Stimulated activated CD4-positive, alpha-beta T cell treated with anti-CD3 and anti-CD28 coated beads, Interleukin-2, amount 100 ng/mL, for 24 hours (primary cell): ENCODE measurements at places on chromosomes 13 and 19.

DNA sequence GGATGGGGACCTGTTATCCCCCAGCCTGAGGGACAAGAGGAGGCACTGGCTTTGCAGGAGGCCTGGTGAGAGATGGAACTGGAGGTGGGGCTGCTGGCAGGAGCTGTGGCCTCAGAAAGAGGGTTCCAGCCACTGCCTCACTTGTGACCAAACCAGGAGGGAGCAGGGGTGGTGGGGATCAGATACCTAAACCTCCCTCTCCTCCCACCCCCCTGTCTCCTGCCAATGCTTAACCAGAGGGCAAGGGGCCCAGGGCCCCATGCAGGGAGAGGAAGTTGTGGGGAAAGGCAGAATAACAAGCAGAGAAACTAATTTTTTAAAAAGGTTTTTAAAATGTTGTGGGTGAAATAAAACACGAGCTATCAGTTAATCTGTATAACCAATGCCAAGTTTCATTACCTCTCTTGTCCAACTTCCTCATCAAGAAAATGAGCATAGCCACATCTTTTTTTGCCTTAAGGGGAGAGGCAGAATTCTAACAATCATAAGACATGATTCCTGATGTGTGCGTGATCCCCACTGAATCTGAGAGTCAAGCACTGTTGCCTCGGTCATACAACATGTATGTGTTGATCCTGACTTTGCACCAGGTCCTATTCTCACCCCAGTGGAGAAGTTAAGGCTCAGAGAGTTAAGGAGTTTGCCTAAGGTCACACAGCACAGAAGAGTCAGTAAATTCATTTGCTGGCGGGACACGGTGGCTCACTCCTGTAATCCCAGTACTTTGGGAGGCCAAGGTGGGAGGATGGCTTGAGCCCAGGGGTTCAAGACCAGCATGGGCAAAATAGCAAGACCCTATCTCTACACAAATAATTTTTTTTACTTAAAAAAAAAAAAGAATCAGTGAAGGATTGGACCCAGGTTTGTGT lies 12.9 kb downstream of the FXYD5 start:
- no peak for DNase-seq

DNA sequence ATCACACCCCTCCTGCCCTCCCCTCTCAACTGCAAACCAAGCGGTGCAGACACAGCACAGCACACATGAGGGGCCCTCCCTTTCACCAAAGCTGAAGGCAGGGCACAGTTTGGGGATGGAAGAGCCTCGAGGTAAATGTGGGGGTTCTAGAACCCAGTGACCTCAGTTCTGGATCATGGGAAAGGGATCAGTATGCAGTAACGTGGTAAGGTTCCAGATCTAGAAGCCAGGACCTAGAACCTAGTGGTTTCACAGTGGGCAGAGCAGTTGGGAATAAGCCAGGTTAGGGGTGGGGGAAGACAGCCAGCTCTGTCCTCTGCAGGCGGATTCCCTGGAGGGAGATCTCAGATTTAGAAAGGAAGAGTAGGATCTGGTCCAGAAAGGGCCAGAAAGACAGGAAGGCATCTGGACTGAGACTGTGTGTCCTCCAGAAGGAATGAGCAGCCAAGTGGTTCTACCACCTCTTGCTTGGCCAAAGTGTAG lies 3.1 kb downstream of the FTL start:
- DNase-seq: no peak

- no peak for DNase-seq
Measured at GRCh38 chr19:33458807-33459206, 62.8 kb downstream of the PEPD start.

- DNase-seq: no peak
Measured at GRCh38 chr19:5652261-5652660, 28.1 kb downstream of the MICOS13 start.

DNA sequence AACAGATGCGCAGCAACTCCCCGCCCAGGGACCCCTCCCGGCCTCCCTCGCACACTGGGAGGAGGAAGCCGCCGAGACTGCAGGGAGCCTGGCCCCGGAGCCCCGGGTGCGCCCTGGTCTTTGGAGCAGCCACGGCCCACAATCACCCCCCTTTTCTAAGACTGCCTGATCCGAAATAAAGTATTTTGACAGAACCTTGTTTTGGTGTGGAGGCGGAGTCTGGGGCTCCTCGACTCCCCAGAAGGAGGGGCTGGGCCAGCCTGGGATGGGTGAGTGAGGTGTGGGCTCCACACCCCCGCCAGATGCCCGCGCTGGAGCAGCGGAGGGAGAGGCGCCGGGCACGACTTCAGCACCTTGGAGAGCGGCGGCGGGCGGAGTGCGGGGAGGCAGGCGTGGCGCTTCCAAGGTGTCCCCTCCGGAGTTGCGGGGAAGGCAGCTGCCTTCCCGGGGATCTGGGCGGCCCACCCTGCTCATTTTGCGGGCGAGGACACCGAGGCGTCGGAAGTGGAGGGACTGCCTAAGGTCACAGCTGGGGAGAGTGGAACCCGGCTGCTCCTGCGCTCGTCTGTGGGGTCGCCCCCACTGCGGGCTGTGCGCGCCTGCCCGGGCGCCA lies 9.4 kb downstream of the SIRT6 start:
- DNase-seq: peak; percentile 77

GRCh38 chr19:1745589-1746031 lies 7.7 kb upstream of the ONECUT3 start:
- no peak for DNase-seq

DNA sequence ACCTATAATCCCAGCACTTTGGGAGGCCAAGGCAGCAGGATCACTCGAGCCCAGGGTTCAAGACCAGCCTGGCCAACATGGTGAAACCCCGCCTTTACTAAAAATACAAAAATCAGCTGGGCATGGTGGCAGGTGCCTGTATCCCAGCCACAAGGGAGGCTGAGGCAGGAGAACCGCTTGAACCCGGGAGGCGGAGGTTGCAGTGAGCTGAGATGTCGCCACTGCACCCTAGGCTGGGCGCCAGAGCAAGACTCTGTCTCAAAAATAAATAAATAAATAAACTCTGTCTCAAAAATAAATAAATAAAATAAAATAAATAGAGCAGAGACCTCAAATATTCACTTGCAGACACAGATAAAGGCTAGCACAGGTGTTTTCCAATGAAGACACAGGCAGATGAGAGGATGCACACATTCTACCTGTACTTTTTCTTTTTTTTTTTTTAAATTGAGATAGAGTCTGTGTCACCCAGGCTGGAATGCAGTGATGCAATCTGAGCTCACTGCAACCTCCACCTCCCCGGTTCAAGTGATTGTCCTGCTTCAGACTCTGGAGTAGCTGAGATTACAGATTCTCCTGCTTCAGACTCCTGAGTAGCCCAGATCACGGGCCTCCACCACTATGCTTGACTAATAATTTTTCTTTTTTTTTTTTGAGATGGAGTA lies 2.7 kb upstream of the RPS16 start:
- DNase-seq: no peak

DNA sequence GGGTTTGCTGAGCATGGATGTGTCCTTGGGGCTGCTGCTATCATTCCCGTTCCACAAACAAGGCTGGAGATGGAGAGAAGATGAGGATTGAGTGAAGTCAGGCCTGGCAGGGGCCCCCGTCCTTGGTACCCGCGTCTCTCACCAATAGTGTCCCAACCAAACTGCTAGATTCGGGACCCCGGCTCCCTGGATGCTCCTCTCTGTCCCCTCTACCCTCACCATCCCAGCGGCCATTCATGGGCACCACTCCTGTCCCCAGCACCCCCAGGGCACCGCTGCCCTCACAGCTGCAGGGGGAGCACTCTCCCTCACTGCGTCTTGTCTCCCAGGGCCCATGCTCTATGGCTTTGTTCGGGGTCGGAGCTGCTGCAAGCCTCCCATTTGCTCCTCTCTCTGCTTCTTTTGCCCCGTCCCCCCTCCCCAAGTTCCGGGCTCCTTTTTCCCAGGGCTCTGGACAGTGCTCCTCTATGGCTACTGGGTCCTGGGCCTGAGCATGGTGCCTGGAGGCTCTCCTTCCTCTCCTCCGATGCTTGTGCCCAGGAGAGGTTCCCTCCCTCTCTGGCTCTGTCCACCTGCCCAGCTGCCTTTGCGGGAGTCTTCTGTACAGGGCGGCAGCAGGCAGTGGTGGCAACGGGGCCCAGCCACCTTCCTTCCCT lies 219.5 kb downstream of the TEX29 start:
- no peak for DNase-seq

GRCh38 chr13:48643159-48643558 lies 10.6 kb upstream of the CYSLTR2 start:
- no peak for DNase-seq

- DNase-seq: no peak
Measured at GRCh38 chr13:66216728-66217127, 1013.4 kb downstream of the PCDH9 start.

- no peak for DNase-seq
Measured at GRCh38 chr13:43652760-43653159, 134.0 kb downstream of the ENOX1 start.

DNA sequence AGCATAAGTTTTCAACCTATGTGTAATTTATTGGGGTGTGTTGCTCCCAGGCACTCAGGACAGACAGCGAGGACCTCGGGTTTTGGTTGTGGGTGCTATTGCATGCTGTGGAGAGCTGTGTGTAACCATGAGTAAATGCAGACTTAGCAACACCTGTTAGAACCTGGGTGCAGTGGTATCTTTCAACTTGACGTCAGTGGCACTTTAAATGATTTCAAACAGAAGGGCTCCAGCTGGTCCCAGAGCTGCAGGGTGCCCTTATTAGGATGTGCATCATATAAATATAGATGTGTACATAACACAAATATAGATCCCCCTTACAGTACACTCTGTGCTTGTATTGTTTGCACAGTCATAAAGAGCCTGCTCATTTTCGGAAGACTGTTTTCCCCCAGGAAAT lies 228.3 kb upstream of the IRS2 start:
- DNase-seq: no peak

GRCh38 chr13:88800505-88800904 lies 1129.3 kb downstream of the SLITRK5 start:
- no peak for DNase-seq

DNA sequence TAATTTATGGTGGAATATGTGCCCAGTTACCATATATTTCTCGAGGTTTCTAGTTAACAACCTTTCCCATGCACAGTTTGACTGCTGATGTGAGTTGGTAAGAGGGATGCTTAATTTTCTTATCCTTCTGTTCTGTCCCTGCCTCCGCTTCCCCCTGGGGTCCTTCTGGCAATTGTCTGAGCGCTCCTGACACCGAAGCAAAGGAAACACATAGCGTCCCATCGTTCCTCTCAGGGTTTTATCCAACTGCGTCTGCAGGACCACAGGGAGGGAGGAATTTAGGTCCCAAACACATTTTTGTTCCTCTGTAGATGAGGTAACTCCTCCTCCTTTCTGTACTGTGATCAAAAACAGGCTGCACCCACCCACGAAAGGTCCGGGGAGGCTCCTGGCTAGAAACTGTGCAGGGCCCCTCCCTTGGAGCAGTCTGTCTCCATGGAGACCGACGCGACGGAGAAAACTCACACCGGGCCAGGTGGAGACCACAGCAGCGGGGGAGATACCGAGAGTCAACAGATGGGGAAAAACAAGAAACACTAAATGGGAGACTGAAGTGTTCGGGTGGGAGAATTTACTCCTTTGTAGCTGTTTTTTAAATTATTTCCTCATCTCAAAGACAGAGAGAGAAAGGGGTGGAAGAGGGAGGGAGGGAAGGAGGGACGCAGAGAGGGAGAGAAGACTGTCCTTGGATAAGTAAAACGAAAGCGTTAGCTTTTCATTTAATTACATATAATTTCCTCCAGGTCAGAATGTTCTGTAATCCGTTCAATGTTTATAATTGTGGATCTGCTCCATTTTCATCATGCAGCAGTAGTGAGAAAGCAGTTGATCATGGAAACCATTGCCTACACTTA lies 191.8 kb upstream of the NBEA start:
- no peak for DNase-seq

DNA sequence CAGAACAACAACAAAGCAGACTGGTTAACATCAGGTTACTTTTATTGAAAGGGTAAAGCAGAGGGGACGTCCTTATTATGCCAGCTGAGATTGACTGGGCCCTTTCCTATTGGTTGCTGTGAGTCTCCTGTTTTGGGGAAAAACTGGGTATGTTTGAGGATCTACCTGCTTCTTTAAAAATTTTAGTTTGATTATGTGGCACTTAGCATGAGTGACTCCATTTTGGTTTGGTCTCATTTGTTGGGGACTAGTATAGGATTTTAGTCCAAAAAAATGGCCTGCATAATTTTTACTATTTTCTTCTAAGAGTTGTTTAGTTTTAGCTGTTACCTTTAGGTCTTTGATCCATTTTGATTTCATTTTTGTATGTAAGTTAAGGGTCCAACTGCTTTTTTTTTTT lies 14.4 kb downstream of the ZNF627 start:
- no peak for DNase-seq

GRCh38 chr13:19268331-19268730 lies 86.7 kb upstream of the TUBA3C start:
- DNase-seq: no peak

DNA sequence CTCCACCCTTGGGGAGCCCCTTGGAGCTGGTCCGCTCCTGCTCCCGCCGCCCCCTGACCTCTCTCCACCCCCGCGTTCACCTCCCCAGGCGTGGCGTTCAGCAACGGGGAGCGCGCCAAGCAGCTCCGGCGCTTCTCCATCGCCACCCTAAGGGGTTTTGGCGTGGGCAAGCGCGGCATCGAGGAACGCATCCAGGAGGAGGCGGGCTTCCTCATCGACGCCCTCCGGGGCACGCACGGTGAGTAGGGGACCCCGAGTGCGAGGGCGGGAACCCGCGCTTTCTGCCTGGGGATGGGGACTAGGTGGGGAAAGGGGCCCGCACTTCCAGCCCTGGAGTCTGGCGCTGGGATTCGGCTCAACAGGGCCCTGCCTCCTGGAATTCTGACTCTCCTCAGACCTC lies 1.7 kb downstream of the CYP2A13 start:
- DNase-seq: no peak

- DNase-seq: no peak
Measured at GRCh38 chr13:27133889-27134288, 37.7 kb downstream of the USP12 start.

- no peak for DNase-seq
Measured at GRCh38 chr19:44498988-44499387, 1.3 kb downstream of the ZNF180 start.

DNA sequence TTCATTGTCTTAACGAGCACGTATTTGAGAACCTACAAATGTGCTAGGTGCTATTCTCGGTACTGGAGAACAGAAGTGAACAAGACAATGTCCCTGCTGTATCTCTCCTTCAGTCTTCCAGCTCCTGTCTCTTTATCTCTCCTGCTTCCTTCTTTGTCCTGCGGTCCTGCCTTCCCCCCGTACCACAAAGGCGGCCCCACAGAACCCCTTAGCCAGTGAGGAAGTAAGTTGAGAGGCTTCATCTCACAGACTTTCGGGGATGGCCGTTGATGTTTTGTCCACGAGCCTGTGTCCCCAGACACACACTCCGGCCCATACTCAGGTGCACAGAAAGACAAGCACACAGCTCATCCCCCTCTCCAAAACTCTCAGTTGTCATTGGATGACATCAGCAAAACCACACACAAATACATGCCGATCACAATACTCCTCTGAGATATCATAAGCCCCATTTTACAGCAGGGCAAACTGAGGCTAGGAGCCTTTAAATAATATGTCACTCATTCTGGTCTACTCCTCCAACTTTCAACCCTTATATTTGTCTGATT lies 507 bp upstream of the SWSAP1 start:
- DNase-seq: no peak

DNA sequence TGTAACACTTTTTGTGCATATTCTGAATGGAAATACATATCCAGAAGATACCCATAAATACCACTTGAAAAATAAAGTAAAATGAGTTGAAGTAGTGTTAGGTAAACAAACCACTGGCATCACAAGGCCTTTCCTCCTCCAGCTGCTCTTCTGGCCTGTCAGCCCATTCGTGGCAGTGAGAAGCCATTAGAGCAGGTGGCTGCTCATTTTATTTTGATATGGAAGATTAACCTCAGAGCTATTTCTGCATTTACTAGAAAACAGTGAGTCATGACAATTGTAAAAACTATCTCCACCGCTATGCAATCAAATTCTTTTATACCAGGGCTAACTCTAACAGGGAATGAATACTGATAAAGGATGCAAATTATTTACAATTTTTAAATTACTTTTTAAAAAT lies 2898.1 kb downstream of the PCDH9 start:
- no peak for DNase-seq
